ENCODE measurements at places on chromosomes 3 and 15.

DNA sequence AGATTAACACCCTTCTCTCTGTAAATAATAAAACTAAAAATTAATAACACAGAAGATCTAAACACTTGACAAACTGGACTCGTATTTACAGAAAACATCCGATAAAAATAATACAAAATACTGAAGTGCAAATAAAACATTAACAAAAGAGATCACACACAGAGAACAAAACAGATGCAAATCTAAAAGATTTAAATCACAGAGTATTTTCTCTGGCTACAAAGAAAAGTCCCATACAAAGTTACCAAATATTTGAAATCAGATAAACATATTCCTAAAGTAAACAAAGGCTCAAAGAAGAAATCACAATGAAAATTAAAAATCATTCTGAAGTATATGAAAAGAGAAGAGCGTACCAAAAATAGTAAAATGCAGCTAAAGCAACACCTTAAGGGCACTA, 42.5 kb downstream of the TBL1XR1 start:
- DNase-seq: no peak

DNA sequence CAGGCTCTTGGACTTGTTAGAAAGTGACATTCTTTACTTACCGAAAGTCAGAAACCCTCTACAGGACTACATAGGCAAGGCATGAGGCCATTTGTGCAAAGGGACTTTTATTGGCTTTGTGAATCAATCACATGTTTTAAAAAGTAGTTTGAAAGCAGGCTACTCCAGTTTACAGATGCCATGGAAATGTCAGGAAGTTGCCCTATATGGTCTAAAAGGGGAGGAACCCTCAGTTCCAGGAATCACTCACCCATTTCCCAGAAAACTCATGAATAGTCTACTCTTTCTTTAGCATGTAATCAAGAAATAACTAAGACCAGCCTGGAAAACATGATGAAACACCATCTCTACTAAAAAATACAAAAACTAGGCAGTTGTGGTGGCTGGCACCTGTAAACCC, 51.0 kb upstream of the MKRN3 start:
- no peak for DNase-seq

- no peak for DNase-seq
These were observed 39.5 kb upstream of the RAB6B start for GRCh38 chr3:133934996-133935842.

- DNase-seq: no peak
These were observed 36.0 kb downstream of the ADAMTS9 start for GRCh38 chr3:64651741-64652241.

Data from stimulated activated CD4-positive, alpha-beta T cell treated with anti-CD3 and anti-CD28 coated beads, Interleukin-15, amount 100 ng/mL, for 48 hours (primary cell).